ENCODE measurements at places on chromosomes 7 and 10.
A peak's percentile ranks its signal among the peaks of the same experiment; 100 is the strongest.

DNA sequence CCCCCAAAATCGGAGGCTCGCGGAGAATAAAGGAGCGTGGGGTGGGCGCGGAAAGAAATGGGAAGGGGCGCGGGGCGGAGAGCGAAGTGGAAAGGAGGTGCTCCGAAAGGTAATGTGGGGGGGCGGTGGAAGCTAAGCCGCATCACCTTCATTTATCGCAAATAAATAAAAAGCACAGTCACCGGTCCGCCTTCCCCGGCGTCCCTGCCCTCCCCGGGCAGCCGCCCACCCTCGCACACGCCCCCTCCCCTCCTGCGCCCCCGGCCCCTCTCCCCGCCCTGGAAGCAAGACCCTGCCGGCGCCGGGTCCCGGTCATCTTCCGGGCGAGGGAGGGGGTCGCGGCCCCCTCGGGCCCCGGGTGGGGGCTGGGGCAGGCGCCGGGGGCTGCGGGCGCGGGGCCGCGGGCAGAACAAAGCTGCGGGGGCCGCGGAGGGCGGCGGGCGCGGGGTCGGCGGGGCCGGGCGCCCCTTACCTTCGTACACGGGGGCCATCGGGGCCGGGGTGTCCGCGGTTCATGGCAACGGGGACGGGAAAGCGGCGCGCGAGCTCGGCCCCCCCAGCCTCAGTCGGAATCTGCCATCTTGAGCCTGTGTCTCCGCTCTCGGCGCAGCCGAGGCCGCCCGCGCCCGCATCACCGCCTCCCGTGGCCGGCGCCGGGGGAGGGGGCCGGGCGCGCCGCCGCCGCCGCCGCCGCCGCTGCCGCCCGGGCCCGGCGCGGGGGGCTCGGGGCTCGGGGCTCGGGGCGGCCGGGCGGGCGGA is 486 bp downstream of the HIPK2 start:
- DNase-seq = peak; percentile 20

DNA sequence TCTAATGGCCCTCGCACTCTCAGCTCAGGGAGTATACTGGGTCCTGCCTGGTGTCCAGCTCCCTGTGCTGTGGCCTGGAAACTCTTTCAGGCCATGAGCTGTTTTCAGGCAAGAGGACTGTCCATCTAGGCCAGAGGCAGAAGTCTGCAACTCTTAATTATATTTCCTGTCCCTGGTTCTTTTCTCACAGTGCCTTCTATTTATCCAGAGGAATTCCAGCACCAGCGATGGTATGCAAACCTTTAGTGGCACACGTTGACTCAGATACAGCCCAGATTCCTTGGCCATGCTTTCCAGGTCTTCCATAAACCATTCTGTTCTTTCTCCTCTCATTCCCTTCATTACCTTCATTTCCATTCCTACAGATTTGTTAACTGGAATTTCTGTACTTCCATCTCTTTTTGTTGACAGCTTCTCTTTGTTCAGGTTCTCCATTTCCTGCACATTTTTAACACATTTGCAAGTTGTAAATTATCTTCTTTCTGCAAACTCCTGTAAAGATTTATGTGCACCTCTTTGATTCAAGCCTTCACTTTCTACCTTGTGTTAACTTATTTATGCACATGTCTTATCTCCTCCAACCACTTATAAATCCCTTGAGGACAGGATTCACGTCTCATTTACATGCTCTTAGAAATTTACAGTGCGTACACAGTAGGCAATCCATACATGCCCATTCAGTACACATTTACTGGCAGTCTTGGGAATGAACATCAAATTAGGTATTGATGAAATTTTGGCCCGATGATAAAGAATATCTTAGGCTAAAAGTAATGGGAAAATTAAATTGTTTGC is 172.1 kb downstream of the CELF2 start:
- DNase-seq = no peak

DNA sequence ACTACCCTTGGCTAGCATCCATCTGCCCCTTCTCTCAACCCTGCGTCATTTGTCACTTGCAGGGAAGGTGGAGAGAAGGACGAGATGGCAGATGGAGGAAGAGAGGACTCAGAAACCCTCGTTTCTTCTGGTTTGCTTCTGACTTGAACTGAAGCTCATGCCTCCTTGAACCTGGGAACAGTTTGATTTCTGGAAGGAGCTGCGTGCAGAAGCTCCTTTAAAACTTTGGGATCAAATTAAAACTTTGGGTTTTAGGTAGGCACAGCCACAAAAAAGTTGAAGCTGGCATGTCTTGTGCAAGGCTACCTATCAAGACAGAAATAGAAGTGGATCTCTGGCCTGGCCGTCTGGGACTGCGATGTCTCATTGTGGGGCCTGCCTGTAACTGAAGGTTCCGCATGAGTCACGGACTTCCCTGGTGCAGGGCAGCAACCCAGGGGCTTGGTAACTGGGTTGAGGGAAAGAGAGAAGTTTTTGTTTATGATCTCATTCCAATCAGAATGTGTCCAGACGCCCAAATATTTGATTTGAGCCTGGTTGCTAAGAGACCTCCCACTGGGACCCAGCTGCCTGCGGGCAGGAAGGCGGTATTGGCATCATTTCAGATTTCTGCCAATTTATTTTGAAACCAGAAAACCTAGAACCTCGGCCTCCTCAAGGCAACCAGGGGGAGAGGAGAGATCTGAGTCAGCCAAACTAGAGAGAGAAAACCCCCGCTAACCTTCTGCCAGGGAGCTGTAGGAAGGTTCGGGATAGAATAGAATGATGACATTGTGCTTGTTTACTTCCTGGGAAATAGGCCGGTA is 15.8 kb upstream of the CAMK1D start:
- DNase-seq = peak; percentile 27

DNA sequence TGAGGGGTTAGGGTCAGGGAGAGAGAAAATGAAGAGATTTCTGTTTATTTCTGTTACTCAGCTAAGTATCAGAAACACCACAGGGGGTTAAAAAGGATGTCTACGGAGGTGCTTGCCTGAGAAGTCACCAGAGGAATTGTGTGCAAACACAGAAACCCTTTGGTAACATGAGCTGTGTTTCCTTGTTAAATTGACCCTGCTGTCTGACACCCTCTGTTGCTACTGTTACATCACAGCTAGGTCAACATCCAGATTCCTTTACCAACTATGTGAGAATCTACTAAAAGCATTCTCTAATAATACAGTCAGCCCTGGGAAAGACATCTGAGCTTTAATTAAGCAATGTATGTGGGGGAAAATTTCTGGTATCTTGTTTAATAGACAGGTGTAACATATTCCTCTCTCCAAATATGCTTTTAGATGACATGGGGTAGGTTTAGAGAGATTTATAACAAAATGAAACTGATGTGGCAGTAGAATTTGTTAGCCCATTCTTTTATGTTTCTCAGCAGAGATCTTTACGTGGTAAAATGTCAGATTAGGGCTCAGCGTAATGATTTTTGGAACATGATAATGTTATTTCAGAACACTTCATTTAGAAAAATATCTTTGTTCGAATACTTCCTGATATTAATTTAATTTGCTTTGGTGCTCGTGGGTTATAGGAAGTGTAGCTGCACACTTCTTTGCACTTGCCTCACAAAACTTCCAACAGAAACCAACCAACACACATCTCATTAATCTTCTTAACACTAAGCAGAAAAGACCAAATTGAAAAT is 168.0 kb upstream of the AHR start:
- no peak for DNase-seq

DNA sequence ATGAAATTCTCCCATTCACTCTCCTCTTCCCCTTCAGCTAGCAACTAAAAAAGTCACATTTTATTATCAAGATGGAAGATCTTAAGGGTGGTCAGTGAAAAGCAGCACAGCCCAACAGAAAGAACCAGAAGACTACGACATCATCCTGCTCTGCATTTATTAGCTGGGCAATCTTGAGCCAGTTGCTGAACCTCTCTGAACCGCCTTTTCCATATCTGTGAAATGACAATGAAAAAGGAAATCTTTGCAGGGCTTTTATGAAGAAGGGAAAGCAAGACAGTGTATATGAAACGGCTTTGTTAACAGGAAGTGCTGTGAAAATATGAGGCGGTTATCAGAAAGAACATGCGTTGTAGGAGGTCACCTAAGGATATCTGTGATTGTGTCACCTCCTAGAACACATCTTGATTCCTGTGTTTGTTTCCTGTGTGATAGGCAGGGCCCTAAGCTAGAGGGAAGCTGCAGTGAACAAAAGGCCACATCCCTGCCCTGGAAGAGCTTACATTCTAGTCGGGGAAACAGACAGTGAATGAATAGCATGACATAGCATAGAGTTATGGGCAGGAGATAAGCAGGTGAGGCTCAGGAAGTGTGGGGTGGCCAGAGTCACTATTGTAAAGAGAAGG is 36.0 kb upstream of the KCNMA1 start:
- no peak for DNase-seq

DNA sequence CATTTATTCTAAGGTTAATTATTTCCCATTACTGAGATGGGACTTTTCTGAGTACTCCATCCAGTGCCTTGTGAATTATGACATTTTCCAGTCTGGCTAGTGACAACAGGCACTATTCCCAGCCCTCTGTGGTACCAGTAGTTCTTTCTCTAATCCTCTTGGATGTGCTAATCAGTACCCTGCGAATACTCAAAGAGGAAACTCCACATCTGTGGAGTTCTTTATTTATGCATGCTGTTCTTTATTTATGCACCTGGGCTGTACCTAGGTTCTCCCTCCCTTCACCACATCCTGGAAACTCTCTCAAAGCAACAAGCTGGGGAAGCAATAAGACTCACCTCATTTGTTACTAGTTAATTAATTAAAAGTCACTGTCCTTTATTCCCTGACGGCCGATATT is 83.5 kb downstream of the TSPAN12 start:
- DNase-seq = no peak

Data from HL-60 (cell line).